ENCODE measurements at places on chromosomes 11 and 22.

GRCh38 chr11:316891-317301, 3.1 kb downstream of the IFITM1 start:
- no peak for DNase-seq

DNA sequence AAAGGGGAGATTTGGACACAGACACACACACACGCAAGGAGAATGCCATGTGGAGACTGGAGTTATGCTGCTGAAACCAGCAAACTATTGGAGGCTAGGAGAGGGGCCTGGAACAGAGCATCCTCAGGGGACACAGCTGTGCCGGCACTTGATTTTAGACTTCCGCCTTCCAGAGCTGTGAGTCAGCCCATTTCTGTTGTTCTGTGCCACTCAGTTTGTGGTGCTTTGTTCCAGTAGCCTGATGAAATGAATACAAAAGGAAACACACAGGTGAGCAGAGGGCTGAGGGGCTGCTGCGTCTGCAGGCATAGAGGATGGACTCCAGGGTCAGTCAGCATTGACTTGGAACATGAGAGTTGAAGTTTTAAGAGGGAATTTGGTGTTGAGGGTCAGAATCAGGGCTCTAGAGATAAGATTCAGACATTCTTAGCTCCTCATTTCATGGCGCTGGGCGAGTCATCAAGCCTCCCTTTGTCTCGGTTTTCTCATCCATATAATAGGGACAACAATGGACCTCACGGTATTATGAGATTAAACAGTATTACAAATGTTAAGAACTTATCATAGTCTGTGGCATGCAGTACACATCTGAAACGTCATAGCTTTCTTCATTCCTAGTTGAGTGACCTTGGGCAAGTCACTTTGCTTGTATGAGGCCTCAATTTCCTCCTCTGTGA, 191.0 kb downstream of the MIAT start:
- DNase-seq: no peak

- peak; percentile 2 for DNase-seq
Observed at GRCh38 chr22:27994481-27995331, 75.7 kb upstream of the PITPNB start.

DNA sequence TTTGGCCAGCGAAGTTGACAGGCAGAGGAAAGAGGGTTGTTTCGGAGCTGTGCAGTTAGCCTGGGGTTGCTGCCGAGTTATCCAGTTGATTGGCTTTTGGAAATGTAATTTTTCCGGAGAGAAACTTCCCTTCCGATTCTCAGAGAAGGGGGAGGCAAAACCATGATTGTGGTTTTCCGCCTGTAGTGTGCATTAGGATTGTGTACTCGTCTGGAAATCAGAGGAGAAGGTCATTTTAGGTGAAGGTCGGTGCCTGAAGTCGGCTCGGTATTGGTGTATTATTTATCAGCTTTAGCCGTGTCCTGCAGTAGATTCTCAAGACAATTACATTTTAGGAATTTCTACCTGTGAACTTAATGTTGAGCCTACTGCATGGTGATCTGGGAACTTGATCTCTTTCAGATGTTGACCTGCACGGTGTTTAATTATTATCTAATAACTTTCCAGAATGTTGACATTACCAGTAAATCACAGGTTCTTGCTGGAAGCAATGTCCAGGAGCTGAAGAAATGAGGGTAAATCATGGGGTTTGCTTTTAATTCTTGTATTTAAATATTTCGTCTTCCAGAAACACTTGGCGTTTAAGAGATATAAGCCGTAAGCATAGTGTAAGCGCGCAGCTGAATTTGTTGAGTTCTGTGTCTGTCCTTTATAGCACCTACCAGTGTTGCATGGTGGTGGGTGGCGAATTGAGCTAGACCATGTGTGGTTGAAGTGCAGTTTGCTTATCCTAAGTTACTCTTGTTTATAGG, 1.3 kb downstream of the ARHGEF12 start:
- DNase-seq: no peak

- DNase-seq: no peak
Observed at GRCh38 chr11:123054301-123055065, 7.5 kb downstream of the HSPA8 start.

GRCh38 chr11:47986742-47987141, 6.4 kb downstream of the PTPRJ start:
- no peak for DNase-seq

DNA sequence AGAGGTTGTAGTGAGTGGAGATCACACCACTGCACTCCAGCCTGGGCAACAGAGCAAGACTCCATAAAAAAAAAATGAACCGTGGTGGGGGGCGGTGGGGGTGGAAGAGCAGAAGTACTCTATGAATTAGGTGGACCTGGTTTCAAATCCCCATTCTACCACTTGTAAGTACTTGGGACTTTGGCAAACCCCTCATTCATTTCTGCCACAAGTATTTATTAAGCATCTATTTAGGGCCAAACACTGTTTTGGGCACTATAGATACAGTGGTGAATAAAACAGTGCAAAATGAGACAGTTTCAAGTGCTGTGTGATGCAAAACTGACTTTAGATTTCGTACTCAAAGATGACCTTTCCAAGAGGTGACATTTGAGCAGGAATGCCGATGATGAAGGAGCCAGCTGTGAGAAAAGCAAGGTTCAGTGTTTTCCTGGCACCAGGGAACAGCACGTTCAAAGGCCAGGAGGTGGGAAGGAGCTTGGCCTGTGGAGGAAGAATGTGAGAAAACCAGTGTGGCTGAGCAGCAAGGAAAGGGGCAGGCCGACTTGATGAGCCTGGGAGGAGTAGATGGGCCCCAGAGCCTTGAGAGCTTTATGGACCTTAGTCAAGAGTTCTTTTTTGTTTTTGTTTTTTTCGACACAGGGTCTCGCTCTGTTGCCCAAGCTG, 1.4 kb upstream of the TMEM134 start:
- no peak for DNase-seq

- DNase-seq: no peak
Observed at GRCh38 chr22:17578136-17578754, 14.9 kb downstream of the SLC25A18 start.

DNA sequence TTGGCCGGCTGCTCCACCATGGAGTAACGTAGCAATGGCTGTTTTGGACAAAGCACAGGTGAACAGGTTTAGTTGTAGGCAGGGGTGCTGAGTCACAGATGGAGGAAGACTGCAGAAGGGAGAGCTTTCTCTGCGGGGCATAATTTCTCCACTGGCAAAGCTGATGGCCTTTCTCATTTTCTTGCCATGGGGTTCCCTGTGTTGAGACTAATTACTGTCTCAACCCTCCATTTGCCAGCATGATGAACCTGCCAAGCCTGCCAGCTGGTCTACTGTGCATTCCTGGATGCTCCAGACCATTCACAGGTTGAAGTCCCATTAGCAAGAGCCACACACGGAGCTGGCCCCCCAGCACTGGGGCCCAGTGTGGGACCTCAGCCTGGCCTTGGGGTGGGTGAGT, 202.4 kb downstream of the BARX2 start:
- no peak for DNase-seq

GRCh38 chr11:18720808-18721560, 5.0 kb downstream of the IGSF22 start:
- peak; percentile 68 for DNase-seq

GRCh38 chr11:125289419-125290098, 125.0 kb downstream of the PKNOX2 start:
- DNase-seq: no peak

DNA sequence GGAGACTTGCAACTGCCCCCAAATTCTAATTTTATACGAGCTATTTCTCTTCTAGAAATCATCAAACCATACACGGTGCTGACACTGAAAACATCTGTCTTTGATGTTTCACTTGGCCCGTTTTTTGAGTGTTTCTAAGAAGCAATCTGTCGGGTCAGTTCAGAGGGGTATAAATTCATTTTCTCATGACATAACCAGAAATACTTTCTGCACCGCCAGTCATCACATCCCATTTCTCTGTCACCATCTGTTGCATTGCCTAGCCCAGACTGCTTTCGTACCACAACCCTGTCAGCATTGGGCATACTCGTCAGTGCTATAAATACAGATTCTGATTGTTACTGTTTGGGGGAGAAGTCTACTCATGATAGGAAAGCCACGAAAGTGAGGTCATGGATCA, 63.1 kb upstream of the CCDC90B start:
- DNase-seq: no peak

DNA sequence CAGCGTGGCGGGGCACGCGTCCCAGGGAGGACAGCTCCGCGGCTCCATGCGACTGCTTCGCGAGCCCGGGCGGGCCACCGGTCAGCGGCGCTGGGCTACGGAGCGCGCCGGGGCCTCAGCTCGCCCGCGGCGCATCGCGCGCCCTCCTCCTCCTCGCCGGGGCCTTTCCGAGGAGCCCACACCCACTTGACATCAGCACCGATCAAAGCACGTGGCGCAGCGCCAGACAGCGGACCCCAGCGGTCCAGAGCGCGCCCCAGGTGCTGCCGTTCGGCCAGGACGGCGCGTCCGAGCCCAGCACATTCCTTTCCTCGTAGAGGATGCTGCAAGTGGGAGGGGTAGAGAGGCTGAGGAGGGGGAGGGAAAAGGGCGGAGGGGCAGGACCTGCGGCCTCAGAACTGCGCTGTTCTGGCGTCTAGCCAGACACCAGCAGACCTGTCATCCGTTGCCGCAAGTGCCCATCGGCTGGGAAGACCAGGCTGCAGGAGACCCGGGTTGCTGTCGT, 88.6 kb downstream of the PLEKHA7 start:
- DNase-seq: peak; percentile 37

DNA sequence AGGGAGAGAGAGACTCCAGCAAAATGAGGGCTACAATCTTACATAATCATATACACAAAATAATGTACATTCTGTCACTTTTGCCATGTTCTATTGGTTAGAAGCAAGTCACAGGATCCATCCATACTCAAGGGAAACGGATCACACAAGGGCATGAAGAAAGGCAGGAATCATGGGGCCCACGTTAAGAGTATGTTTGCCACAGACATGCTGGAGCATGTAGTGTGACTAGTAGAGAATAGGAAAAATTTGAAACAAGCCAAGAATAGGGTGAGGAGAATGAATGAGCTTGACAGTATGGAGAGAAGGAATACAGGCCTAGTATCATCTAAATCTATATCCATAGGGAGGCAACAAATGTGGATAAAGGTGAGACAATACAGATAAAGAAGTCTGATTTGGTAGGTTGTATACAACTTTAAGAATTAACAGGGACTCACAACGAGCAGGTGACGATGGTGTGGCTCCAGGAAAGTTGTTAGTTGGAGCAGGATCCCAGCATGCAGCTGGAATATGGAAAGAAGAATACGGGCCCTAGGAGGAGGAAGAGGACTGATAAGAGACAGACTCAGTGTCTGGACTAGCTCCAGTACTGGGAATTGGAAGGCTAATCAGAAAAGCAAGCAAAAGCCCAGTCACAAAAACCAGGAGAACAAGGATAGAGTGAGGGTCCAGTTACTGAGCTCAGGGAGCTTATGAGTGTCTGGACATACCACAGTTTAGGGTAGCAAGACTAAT, 301.7 kb upstream of the PITPNB start:
- DNase-seq: no peak

DNA sequence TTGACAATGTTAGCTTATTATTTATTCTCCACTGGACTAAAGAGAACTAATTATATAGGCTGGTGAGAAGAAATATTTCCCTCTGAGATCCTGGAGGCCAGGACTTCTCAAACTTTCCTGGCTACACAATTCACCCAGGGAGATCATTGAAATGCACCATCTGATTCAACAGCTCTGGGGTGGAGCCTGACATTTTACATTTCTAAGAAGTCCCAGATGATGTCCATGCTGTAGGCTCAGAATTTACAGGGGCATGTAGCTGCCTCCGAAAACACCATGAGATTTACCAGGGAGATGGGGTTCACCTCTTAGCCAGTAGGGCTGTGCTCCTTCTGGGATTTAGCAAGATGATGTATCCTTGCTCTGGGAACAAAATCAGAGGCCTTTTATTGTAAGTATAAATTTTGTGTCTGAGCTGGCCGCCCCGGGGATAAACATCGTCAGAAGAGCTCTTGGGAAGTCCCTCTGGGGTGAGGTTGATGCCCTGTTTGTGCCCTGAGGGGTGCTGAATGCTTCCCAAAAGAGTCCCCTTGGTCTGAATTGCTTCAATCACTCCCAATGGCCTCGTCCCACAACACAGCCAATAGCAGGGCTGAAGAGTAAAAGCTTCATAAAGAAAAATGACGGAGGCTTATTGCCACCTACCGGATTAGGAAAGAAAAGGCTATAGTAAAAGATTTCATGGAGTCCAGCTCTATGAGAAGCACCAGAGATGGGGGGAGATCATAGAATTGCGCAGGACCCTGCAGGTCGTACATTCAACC, 33.4 kb upstream of the API5 start:
- no peak for DNase-seq

- DNase-seq: no peak
Observed at GRCh38 chr22:48981371-48982061, 846.2 kb downstream of the BRD1 start.

DNA sequence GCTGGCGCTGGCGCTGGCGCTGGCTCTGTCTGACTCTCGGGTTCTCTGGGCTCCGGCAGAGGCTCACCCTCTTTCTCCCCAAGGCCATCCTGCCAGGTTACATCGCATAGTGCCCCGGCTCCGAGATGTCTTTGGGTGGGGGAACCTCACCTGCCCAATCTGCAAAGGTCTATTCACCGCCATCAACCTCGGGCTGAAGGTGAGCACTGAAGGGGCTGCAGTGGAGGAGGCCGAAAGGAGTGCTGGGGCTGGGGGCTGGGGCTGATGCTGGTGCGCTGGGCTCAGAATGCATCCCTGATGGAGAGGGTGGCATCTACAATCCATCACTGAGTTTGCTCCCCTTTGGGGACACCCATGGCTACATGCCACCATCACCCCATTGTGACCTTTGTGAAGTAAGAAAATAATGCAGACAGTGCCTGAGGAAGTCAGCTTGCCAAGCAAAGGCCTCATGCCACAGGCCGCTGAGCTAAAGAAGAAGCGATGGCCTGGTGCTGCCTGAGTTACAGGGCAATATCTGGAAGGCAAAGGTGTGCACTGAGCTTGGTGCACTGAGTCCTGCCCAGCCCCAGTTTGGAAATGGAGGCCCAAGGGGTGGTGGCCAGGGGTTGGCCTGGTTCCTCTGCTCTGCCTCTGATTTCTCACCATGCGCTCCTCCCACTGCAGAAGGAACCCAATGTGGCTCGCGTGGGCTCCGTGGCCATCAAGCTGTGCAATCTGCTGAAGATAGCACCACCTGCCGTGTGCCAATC, 620 bp downstream of the SMPD1 start:
- DNase-seq: no peak

GRCh38 chr11:132054822-132055221, 684.4 kb downstream of the NTM start:
- DNase-seq: no peak

DNA sequence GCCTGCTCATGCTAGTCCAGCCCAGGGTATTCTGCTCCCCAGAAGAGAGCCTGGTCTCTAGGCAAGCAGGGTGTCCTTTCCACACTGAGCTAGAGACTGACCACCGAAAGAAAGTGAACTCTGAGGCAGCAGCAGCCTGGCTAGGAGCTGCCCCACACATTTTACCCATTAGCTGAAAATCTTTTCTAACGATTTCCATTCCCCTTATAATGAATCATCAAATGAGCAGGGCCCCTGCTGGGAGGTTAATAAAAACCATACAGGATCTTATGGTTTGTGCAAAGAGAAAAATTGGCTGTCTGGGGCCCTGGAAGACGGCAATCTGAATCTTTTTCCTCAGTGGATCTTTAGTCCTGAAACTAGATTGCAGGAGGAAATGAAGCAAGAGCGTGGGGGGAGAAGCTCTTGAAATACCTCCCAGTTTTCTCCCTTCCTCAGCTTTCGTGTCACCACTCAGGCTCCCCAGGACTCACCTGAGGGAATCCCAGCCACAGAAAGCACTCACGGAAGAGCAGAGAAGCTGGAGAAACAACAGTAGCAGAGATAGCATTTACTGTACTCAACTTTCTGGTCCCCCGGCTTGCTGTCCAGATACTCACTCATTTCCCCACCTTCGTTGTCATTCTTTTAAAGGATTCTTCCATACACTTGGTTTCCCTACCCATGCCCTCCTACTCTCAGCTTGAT, 74.7 kb upstream of the CD44 start:
- no peak for DNase-seq

GRCh38 chr22:36874309-36874696, 13.5 kb downstream of the NCF4 start:
- no peak for DNase-seq

Data from stimulated activated naive CD8-positive, alpha-beta T cell treated with anti-CD3 and anti-CD28 coated beads, Interleukin-15, amount 100 ng/mL, for 72 hours (primary cell).